ENCODE measurements at places on chromosomes 3 and 15.

GRCh38 chr3:142501004-142501926 is 53.4 kb upstream of the XRN1 start:
- peak; percentile 77 for DNase-seq

GRCh38 chr3:133828576-133829309 is 23.1 kb downstream of the SRPRB start:
- DNase-seq, result no peak

DNA sequence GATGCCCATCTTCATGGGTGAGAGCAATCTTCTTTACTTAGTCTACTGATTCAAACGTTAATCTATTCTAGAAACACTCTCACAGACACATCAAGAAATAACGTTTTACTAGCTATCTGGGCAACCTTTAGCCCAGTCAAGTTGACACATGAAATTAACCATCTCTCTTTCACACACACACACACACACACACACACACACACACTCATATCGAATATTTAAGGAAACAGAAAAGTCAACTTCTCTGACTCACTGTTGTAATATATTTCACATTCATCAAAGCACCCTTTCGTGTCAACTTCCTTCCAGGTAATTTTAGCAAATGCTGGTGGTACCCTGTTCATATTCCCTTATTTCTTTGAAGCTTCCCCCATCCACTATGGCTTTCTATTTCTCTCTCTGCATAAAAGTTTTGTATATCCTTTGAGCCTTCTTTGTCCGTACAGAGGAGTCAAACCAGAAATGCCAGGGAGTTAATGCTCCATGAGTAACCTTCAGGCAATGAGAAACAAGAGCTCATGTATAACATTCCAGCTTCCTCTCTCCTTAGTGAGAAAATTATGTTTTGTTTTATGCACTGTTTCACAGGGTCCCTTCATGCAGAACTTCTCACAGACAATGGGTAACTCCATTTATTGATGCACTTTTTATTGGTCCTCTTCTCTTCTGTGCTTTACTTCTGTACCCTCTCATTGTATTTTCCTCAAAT is 335.5 kb upstream of the CBLB start:
- no peak for DNase-seq

DNA sequence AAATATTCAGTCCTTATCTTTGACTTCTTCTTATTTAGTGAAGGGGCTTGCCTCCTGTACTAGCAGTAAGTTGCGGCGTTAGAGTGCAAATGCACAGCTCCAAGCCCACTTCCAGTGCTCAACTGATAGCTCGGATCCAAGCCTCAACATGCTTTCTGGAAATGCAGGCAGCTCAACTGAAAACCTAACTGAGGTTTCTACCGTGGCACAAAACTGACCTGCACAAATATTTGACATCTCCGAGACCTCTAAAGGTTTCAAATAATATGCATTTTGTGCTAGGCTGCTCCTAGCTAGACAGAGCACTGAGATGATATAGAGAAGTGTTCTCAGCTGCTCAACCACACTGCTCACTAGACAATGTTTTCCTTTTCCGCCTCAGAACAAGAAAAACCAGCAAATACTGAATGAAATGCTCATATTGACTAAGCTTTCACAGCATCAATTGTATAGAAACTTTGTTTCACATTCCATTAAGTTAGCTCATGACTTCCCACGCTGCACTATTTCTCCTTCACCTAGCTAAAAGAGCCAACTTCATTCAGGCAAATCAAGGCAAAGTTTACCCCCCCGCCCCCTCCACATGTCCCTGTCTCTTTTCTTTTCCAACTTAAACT is 822 bp downstream of the ZNF385D start:
- DNase-seq, result peak; percentile 73

DNA sequence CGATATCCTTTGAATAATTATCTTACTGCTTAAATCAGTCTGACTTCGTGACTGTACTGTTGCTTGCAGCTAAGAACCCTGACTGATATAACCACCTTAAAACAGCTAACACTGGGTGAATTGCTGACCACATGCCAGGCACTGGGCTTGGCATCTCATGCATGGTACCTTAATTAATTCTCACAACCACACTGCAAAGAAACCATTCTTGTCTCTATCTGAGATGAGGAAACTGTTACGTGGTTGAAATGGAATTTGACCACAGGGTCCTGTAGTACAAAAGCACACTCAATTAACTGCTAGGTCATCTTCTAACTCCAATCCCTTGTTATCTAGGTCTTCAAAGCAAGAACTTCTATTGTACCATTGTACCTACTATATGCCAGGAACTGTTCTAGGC is 92.7 kb upstream of the PRICKLE2 start:
- DNase-seq, result no peak

- peak; percentile 90 for DNase-seq
Measured at GRCh38 chr3:27666708-27667107, 55.4 kb downstream of the EOMES start.

DNA sequence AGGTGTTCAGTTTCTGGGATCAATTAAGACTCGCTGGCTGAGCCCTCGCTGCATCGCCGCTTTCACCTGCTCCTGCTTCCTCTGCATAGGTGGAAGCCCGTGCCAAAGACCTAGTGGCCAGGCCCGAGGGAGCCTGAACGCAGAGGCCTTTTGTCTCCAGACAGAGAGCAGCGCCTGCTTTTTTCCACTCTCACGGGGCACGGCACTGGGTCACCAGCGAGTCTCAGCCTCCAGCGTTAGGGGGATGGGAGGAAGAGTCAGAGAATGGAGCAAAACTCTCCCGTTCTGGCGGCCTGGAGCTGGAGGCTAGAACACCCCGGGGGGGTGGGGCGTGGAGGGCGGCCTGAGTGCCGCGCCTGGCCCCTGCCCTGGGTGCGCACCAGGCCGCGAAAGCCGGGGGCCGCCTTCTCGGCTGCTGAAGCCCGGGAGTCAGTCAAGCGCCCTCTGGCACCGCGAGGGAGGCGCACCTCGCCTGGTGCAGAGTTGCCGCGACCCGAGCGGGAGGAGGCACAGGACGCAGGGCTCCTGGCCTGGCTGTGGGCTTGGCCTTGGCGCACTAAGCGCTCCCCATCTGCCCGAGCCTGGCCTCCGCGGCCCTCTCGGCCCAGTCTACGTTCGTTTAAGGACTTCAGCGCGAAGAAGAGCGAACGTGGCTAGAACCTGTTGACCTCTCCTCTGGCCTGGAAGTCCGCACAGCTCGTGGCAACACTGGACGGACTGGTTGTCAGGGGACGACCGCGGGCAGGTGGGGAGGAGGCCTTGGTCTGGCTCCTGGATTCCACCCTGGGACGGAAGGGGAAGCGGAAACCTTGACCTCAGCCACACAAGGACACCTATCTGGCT is 21.5 kb downstream of the NR2F2 start:
- no peak for DNase-seq

GRCh38 chr3:125594125-125594524 is 1.2 kb downstream of the OSBPL11 start:
- peak; percentile 42 for DNase-seq

DNA sequence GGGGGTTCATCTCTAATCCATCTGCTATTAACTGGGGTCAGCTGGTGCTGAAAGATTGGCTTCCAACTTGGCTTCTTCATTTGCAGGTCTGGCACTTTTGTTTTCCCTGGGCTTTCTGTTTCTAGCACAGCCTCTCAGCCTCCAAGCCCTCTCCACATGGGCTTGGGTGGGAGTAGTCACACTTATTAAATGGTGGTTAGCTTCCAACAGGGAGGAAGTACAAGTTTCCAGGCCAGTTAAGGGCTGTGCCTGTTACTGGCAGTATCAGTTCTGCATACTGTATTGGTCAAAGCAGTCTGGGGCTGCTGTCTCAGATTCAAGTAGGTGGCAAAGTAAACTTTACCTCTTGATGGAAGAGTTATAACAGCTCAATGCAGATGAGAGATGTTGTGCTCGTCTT is 627.1 kb upstream of the CCDC54 start:
- DNase-seq, result no peak

DNA sequence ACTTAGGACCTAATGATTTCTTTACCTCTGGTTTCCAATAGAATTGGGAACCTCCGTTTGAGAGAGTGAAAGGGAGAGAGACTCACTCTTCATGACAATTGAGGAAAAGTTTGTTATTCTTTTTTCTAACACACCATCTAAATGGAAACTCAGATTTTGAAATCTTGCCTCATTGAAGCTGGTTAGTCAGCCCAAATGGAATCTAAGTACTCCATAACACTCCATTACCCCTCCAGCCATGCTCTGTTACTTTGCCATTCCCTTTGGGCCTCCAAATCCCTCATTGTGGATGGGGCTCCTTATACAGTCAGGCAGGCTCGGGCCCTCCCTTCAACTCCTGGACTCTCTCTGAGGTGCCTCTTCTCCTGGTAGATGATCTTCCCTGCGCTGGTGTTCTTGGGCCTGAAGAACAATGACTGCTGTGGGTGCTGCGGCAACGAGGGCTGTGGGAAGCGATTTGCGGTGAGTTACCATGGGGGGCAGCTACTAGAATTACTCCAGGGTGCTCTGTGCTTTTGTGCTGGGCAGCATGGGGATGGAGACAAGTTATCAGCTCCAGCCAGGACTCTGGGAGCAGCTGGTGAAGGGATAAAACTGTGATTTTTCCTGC is 1.1 kb downstream of the TM4SF4 start:
- no peak for DNase-seq

- DNase-seq, result no peak
Measured at GRCh38 chr15:81534124-81534523, 160.1 kb upstream of the TMC3 start.

- DNase-seq, result no peak
Measured at GRCh38 chr15:99466701-99467337, 99.0 kb upstream of the MEF2A start.

- no peak for DNase-seq
Measured at GRCh38 chr3:14798231-14798630, 20.5 kb upstream of the FGD5 start.

DNA sequence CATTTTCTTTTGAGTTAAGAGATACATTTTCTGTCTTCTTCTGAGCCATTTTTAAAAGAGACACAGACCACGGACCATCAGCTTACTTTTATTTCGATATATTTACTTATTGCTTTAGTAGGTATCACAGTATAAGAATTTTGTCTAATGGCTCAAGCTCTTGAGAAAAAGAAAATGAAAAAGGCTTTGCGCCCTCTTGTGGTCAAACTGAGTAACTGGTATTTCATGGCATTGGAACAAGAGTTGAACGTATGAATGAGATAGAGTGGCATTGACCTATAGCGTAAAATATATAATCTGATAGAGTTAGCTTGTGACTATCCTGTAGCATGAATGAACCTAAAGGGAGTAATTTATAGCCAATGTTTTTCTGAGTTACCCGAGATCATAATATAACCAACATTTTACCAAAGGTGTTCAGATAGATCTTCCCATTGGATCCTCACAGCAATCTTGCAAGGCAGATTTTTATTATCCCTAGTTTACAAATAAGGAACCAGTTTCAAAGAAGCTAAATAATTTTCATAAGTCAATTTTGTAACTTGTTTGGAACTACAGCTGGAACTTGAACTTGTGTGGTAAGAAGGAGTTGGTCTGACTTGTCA is 154.6 kb downstream of the POLR2M start:
- DNase-seq, result peak; percentile 67

DNA sequence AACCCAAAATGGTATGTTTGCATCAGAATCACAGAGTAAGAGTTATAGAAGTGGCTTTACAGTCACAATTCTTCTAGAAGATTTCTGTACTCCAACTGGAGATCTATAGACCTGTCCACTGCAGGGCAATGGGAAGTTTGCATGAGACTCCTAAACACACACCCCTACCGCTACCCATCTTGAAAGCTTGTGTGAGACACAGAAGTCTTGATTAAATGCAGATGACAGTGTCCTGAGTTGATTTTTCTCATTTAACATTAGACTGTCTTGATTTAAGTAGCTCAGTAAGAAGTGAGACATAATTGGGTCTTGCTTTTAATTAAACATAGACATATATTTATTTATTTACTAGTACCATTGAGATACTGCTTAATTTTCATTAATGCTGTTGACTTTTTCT is 54.4 kb downstream of the CD47 start:
- DNase-seq, result peak; percentile 23

- DNase-seq, result no peak
Measured at GRCh38 chr3:54582424-54582823, 345.4 kb downstream of the LRTM1 start.

- no peak for DNase-seq
Measured at GRCh38 chr15:38424101-38424552, 29.8 kb upstream of the FAM98B start.

DNA sequence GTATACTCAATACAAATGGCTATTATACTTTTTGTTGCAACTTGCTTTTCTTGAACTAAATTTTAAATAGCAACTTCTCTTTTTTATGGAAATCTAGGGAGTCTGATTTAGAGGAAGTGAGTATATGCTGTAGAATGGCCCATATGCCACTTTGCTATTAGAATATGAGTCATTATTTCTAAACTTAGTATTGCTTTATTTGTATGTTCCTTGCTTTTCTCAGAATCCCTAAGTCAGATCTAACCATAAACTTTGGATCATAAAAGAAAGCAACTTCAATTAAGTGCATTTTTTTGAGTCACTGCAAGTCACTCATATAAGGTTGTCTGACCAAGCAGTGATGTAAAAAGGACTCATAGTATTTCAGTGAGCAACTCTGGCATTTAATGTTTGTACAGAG is 17.5 kb upstream of the SPTSSB start:
- no peak for DNase-seq

DNA sequence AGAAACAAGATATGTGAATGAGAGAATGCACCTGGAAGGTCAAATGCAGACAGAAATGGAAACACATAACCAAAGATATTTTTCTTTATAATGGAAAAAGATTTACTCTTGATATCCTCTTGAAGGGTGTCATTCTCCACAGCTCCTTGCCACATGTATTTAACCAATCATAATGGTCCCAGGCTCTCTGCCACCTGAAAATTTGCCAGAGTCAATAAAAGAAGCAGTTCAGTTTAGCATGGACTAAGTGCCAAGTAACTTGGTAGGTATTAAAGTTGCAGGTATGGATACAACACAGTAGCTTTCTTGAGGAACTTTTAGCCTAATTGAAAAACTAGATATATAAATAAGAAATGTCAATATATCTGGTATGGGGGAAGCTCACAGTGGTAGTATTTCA is 33.5 kb downstream of the TUSC7 start:
- no peak for DNase-seq

- no peak for DNase-seq
Measured at GRCh38 chr3:194368918-194369317, 625 bp downstream of the LRRC15 start.

DNA sequence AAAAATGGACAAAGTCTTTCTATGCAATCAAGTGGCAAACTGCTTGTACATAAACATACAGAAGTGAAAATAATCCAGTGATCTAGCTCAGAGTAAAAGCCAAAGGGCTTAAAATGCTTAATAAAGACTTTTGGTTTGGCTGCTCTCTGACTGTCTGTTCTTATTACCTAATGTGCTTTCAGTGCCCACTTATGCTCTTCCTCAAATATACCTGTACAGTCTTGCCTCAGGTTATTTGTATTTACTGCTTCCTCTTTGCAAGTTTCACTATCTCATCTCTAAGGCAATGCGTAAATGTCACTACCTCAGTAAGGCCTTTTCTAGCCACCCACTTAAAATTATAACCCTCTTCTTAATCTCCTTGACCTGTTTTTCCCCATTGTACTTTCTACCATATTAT is 171.8 kb downstream of the EPHA6 start:
- DNase-seq, result no peak

Measured in GM23248 (cell line).